Cardiac muscle cell (in vitro differentiated cells and primary cell): ENCODE measurements at places on chromosomes 11 and 22.
A peak's percentile ranks its signal among the peaks of the same experiment; 100 is the strongest.

DNA sequence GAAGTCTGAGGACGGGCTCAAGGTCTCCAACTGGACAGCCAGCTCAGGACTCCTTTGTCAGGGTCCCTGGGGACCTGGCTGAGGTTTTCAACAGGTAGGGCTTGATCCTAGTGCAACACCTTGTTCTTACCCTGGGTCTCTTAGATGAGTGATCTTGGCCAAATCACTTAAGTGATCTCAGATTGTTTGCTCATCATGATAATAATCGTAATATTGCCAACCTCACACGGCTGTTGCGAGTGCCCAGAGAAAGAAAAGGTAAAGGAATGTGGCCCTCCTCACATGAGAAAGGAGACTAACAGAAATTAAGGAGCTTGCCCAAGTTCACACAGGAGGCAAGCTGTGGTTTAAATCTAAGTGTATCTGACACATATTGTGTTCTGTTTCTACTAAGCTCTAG, 28.5 kb downstream of the POU2AF3 start:
- DNase-seq: no peak

DNA sequence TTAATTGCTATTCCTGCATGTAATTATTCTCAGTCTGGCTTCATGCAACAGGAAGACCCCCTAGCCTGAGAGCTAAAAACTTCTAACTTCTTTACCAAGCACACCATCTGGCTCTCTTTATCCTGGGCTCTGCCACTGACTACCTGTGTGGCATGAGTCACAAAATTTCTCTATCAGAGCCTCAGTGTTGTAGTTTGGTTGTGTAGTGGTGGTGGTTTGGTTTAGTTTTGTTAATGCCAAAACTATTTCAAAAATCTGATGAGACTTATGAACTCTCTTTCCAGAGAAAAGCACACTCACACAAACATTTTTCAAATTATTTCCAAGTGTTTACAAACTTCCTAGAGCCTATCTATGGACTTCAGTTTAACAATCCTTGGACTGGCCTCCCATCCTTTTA, 7.5 kb upstream of the IL17RA start:
- DNase-seq: peak; percentile 35

- no peak for DNase-seq
Measured at GRCh38 chr22:17827466-17827865, 53.2 kb upstream of the BID start.

DNA sequence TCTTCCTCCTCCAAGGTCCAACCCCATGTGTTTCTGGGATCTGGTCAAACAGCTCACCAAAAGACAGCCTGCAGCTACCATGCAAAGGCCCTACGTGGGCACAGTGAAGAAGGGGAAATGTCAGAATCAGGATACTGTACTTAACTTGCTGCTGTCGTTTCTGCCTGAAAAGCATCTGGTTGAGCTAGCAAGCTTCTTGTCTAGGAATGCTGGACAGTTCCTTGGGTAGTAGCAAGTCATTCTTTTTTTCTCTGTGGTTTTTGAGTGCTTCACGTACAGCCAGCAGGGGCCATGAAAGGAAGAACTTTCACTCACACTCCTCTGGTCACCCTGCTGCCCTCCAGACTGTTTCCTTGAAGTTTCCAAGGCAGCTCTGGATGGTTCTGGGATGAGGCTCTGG, 24.7 kb downstream of the RCOR2 start:
- peak; percentile 55 for DNase-seq

- DNase-seq: no peak
Measured at GRCh38 chr11:1158681-1159487, 1.1 kb downstream of the MUC5AC start.

DNA sequence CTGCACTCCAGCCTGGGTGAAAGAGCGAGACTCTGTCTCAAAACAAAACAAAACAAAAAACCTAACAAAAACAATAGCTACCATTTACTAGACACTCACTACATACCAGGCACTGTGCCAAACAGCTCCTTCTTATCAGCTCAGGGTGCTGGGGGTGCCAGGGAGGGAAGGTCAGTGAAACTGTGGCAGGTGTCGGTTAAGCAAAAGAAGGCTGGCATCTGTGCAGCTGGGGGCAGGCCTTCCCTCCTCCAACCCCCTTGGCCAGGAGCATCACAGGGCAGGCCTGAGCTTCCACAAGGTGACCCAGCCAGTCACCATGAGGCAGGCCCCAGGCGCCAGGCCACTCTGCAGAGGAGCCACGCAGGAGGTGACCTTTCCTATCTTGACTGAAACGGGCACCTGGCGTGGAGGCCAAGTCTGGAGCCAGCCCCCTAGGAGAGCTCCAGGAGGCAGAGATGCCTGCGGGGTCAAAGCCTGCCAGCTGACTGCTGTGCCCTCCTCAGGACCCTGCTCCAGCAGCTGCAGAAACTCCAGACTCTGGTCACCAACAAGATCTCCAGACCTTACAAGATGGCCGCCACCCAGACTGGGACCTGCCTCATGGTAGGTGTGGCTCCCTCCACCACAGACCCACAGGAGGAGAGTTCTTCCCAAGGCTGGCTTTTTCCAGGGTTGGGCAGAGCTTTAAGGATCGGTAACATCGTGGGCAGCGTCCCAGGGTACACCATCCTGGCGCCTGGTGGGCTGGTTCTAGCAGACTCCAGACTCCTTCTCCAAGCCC, 31.3 kb upstream of the DGKZ start:
- peak; percentile 26 for DNase-seq

DNA sequence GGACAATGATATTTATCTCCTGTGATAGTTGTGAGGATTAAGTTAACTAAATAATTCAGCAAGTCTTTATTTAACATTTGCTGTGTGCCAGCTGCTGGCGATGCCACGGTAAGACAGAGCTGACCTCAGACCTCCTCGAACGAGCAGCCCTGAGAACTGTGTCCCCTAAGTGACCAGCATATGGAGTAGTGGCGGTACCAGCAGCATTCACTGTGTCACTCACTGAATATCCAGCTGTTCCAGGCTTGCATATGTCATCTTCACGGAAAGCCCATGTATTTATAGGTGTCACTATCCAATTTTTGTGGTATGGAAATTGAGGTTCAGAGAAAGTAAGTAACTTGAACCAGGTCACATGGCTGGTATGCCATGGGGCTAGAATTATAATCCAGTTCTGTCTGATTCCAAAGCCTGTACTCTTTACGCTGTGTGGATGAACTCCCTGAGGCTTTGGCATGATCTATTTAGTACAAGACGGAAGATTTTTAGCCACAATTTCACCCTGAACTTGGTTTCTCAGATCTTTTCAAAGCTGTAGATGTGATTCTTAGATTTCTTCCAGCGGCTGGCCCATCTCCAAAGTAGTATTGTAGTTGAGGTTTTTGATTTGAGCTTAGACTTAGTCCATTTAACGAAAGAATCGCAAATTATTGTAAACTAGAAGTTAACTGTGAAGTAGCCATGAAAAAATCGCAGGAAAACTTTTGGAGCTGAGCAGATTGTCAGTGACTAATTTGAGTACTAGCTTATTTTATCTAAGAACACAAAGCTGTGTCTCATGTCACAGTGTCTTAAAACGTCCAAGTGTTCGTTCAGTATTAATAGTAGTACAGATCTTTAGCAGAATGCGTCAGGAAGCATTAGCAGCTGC, 49.4 kb upstream of the MYO18B start:
- no peak for DNase-seq

GRCh38 chr22:40955571-40955970, 4.4 kb downstream of the RBX1 start:
- no peak for DNase-seq

GRCh38 chr11:58742140-58742539, 10.4 kb upstream of the GLYAT start:
- no peak for DNase-seq

DNA sequence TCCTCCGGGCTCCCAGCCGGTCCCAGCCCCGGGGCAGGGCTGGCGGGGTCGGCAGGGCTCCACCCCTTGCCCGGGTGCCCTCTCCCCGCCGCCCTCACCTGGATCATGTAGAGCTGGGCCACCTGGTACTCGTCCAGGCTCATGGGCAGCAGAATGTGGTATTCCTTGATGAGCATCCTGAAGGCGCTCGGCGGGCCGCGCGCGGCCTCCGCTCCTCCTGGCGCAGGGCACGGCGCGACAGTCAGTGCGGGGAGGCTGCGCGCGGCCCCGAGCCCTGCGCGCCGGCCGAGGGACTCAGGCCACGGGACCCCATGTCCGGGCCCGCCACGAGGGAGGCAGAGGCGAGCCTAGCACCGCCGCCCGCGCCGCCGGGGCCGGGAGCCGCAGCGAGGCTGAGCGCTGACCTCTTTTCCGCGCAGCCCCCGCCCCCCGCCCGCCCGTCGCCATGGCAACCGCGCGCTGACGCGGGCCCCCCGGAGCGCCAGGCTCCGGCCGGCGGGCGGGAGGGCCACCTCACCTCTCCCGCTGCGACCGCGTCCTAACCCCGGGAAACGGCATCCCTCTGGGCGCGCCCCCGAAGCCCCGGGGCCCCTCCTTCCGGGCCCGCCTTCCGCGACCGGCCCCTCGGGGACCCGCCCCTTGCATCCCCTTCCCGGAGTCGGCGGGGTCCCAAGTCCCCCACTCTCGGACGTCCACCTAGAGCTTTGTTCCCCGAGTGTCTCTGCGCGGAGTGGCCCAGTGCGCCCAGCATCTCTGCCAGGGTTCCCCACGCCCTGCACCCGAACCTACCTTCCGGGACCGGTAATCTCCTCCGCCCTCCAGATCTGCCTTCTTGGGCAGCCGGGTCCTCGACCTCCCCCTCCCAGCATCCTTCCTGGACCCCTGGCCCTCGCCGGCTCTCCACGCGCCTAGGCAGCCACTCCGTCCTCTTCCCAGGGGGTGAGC, 886 bp downstream of the PITPNM1 start:
- DNase-seq: peak; percentile 57

DNA sequence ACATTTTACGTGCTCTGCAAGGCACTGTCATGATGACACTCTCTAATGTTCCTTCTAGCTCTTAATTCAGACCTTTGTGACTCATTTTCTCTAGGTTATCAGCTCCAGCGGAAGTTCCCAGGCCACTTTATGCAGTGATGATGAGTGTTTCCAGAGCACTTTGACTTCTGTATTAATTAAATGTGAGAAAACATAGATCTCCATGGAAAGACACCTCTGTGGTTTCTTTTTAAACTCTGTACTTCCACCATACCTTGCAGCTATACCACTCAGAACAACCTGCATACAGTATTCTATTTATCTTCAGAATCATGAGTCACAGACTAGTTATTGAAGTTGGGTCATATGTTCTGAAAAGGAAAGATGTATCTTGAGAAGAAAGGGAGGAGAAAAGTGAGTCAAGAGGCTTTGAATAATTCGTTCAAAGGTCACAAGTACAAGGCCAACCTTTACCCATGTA, 175.6 kb upstream of the TENM4 start:
- DNase-seq: no peak

- no peak for DNase-seq
Measured at GRCh38 chr22:22154040-22154439, 90.5 kb upstream of the VPREB1 start.

- DNase-seq: no peak
Measured at GRCh38 chr11:44267006-44267749, 42.8 kb downstream of the ALX4 start.

- peak; percentile 34 for DNase-seq
Measured at GRCh38 chr22:48488611-48489511, 1338.8 kb downstream of the BRD1 start.

- no peak for DNase-seq
Measured at GRCh38 chr22:36374603-36375024, 13.2 kb downstream of the MYH9 start.

- DNase-seq: no peak
Measured at GRCh38 chr11:47508240-47508957, 44.5 kb downstream of the CELF1 start.

DNA sequence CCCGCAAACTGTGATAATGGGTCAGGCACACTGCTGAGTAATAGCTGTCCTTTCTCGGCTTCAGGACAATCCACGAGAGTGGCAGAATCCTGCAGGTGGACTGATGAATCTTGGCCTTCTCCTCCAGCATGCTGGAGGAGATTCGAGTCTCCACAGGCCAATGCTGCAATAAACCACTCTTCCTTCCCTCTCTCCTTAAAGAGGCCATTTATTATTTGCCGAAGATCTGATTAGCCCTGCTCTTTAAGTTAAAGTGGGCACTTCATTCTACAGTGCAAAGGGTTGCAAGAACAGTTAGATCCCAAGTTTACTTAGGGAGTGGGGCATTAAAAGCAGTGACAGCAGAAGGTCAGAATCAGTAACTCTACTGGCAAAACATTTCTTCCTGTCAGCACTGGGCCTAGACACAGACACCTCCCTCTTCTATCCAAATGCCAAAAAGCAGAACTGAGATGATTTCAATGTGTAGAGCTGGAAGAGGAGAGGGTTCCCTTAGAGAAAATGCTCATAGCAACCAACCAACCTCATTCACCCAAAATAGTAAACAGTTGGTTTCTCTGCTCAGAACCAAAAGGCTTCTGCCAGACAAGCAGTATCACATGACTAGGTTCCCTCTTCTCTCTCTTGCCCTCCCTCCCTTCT, 121.7 kb downstream of the SGSM3 start:
- DNase-seq: peak; percentile 77

GRCh38 chr11:90722552-90723190, 499.8 kb upstream of the CHORDC1 start:
- no peak for DNase-seq

DNA sequence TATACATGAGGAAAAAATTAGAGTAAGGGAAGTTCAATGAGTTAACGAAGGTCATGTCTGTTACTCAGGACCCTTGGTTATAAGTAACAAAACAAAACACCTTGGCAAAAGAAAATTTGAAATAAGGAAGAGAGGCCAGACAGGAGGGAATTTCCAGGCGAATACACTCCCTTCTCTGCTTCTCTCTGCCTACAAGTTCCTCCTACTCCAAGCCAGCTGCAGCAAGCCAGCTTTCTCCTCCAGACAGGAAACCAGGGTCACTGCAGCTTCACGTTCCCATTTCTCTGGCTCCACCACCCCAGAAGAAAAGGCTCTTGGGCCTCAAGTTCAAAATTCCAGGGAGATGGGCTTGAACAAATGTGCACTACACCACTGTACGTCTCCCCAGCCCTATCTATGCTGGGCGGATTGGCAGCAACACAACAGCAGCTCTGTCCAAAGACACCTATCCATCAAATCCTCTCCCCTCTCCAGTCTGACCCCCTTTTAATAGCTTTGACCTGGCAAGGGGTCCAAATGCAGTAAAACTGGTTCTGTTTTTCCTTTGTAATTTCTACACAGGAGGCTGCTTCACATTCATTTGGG, 27.7 kb downstream of the SMCO4 start:
- no peak for DNase-seq

DNA sequence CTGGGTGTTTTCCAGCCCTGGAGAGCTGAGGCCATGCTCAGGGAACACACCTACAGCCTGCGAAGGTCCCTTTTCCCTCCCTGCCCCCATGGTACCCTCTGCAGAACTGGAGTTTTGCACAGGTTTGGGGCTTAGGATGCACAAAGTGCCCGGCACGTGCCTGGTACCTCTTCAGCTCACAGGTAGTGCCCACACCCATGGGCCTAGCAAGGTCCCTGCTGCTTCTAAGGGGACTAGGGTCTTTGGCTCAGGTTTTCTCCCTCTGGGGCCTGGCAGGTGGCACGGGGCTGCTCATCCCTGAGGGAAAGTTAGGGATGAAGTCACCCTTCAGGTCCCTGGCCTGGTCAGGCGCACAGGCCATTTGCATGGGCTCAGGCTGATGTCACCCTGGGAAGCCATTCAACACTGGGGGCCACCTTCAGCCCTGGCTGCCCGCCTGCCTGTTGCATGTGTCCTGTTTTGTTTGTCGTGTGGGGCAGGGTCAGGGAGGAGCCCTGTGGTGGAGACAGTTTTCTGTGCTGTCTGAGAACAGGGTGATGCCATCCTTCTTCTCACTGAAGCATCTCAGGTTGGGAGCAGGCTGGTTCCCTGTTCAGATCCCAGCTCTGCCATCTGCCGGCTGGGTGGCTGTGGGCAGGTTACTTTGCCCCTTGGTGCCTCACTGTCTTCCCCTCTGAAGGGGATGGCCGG, 68.3 kb upstream of the CRYBB3 start:
- DNase-seq: no peak

GRCh38 chr22:35651085-35651484, 2.8 kb downstream of the APOL6 start:
- no peak for DNase-seq

GRCh38 chr11:64060861-64061444, 25.2 kb downstream of the FLRT1 start:
- DNase-seq: peak; percentile 83
